ENCODE measurements at places on chromosomes 1 and 21.

GRCh38 chr21:16302851-16303282 is 573.1 kb downstream of the USP25 start:
- DNase-seq, result peak; percentile 41

- no peak for DNase-seq
Observed at GRCh38 chr21:38984982-38985567, 179.3 kb downstream of the ETS2 start.

GRCh38 chr1:85179522-85179921 is 21.3 kb downstream of the SYDE2 start:
- DNase-seq, result no peak

DNA sequence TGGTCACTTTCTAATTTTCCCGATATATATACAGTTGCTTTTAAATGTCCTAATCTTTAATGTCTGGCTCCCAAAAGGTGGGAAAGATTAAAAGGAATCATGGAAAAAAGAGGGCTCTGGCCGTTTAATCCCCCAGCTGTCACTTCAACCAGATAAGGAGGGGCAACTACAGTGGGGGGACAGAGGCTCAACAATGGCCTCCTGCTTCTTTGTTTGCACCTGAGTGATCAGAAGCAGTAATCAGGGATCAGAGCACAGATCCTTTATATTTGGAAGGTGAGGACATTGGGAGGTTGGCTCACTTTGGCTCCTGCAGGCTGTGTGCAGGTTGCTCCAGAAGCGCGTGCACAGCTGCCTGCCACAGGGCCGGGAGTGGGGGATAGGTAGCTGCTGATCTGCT is 212.8 kb downstream of the FMN2 start:
- DNase-seq, result no peak

DNA sequence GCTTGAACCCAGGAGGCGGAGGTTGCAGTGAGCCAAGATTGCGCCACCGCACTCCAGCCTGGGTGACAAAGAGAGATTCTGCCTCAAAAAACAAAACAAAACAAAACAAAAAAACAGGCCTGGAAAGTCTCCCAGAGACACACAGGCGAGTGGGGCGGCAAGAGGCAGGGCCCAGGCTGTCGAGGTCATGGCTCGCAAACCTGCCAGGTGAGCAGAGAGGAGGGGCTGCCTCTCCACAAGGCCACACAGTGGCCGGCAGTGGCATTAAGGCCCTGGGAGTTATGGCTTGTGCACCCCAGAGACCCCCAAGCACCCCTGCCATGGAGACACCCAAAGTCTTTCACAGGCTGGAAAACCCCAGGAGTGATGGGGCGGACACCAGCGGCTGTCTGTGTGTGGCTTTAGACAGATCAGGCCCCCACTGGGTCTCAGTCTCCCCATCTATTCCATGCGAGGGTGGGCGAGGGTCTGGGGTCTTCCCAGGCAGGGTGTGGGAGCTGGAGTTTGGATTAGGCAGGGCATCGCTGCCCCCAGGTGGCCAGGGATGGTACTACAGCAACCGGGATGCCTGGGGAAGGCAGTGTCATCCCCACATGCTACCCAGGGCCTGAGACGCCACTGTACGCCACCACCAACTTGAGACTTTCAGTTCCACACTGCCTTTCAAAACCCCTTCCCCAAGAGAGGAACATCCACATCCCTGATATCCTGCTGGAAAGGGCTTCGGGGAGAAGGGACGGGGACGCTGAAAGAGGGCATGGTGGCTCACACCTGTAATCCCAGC is 7.3 kb upstream of the CTRC start:
- peak; percentile 83 for DNase-seq
